Omental fat pad (tissue), 4 donors: ENCODE measurements at places on chromosomes 6 and 20. TPM values are rescaled to one million over a fixed set of nuclear protein-coding genes. Genes with fewer than 3 reads are reported as not detected.

Gene MYT1
- total RNA-seq = not detected

Gene PPIL6
- total RNA-seq = 7.4 TPM

DNA sequence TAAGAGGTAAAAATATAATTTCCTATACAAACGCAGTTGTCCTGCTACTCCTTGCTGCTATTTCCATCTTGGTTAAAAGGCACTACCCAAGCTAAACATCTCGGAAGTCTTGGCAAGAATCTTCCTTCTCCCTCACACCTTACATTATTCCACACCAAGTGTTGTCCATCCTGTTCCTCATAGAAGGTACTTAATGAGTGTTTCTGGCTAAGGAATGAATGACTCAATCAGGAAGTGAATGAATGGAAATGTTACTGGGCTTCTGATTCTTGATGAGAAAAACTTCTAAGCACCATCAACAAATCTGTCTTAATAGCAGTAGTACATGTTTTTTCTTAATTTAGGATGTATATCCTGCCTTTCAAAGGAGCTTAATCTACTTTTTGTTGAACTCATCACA is 40.6 kb upstream of the RSPO3 start:
- DNase-seq = no peak

Gene TTK
- 0.19 TPM for total RNA-seq

DNA sequence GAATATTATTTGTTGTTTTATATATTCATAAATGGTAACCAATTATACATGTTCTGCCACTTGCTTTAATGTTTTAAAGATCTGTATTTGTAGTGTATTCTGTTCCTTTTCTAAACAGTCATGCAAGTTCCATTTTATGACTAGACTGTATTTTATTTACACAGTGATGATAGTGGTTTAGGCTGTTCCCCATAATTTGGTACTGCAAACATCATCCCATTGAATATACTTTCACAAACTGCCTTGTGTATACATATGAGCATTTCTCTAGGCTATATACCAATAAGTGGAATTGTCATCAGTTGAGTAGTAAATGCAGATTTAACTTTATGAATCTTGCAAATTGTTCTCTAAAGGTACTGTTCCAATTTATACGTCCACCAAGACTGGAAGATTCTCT is 738.0 kb downstream of the EPHA7 start:
- no peak for DNase-seq

GRCh38 chr6:11058406-11058805 is 14.3 kb upstream of the ELOVL2 start:
- DNase-seq = no peak

Gene NKAIN4
- not detected for total RNA-seq

Gene NKAPL
- 1.3 TPM for total RNA-seq

Gene TMEM244
- total RNA-seq = not detected

GRCh38 chr20:17992224-17992637 is 23.4 kb downstream of the MGME1 start:
- DNase-seq = no peak

Gene PHACTR3
- not detected for total RNA-seq

GRCh38 chr6:47118611-47119010 is 76.5 kb upstream of the ADGRF1 start:
- DNase-seq = no peak

DNA sequence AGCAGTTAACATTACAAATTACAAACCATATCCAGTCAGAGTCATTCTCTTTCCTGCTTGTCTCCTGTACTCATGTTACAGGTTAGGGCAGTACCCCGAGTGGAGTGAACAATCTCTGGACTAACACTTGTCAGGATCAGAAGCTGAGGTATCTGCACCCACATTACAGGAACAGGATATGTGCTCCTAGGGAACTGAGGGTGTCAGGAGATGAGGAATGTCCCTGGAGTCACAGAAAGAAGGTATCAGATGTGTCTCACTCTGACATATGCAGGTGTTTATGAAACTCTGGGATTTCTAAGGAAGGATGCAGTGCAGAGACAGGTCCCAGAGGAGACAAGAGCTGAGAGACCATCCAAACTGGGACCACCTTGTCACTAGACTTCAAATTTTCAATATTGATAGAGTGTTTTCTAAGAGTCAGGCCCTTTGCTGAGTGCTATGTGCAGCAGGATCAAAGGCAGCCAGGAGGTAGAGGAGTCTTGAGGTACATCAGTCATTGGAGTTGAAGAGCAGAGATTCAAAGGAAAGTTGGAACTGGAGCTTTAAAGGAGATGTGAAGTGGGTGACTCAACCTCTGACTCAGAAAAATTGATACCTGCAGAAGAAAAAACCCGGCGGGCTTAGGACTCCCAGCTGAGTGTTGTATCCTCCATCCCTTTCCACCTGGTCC is 12.6 kb downstream of the HLA-DPB1 start:
- DNase-seq = no peak

DNA sequence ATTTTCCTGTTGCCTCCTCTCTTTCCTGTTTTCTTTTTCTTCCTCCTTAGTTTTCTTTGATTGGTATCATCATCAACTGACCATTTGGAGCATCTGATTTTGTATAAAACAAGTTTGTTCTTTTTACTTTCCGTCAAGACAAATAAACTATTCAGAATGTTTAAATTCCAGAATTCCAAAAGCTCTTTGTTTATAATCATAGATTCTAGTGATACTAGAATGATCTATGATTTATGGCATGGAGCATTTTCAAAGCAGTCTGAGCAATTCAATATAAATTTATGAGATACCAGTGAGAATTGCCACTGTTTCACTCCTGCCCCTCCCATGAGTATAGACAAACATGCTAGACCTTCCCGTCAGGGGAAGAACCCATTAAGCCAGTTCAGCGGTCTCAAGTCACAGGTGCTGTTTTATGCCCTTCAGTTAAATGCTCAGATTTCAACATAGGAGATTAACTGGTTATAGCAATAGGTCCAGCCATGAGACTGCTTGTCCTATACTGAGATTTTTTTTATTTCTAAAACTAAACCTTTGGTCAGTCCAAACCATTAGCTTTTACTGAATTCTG is 60.7 kb downstream of the GRIK2 start:
- DNase-seq = no peak

- no peak for DNase-seq
Measured at GRCh38 chr20:35120012-35120701, 27.0 kb downstream of the EDEM2 start.

Gene CD24
- total RNA-seq = 0.37 TPM

DNA sequence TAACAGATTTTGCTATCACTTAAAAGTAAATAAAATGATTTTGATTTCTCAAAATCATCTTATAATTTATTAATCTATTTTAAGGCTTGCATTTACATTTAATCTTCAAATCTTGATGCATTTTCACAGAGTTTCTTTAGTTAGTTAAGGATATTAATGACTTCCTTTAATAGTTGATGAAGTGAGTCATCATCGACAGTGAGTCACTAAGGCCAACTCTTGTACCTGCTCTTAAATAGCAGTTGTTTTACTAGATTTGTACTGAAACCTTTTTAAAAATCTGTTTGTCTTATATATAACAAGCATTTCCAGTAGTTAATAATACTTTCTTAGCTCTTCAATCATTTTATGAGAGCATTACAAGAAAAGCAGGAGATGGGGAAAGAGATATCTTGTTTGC is 191.7 kb downstream of the ESR1 start:
- no peak for DNase-seq

Gene EMILIN3
- 0.37 TPM for total RNA-seq

Gene HLA-DQB1
- total RNA-seq = 2.4 TPM

Gene EYS
- 1.4 TPM for total RNA-seq

GRCh38 chr6:42572523-42572922 is 8.7 kb downstream of the UBR2 start:
- no peak for DNase-seq

DNA sequence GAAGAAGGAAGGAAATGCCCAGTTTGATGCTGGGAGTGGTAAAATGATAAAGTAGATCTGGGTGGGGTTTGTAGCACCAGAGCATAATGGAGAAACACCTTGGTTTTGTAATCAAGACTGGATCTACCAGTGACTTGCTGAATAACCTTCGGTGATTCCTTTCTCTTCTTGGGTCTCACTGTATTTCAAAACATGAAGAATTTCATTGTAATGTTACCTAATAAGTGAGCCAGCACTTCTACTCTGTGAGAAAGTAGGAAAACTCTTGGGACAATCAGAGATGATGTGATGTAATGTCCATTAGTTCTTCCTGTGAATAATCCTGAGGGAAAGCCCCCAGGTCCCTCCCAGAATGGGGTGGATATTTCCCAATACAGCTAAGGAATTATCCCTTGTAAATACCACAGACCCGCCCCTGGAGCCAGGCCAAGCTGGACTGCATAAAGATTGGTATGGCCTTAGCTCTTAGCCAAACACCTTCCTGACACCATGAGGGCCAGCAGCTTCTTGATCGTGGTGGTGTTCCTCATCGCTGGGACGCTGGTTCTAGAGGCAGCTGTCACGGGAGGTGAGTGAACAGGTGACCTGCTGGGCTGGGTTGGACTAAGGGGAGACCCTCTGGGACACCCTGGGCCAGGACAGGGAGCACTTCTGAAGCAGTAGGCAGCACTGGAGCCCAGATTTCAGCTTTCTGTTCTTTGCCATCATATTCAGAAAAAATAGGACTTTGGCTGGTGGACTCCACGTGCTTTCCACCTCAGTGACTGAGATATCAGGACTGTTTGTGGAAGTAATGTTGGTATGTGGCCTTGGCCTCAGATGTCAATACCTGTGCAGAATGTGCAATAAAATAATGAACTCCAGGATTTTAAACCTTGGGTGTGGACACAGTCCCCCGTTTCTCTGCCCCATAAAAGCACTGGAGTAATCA is at the start of gene PI3:
Gene PI3, plus strand, starts transcription at position 469 of the 931 bp plus-strand sequence. Its CDS starts 21 bp downstream, at position 490.
- DNase-seq = peak; percentile 55

- DNase-seq = peak; percentile 58
Measured at GRCh38 chr6:52503851-52504781, 72.7 kb downstream of the TRAM2 start.

GRCh38 chr20:62745279-62745951 is 36.8 kb downstream of the NTSR1 start:
- no peak for DNase-seq

GRCh38 chr6:168530653-168531071 is 89.7 kb downstream of the SMOC2 start:
- no peak for DNase-seq

- DNase-seq = no peak
Measured at GRCh38 chr6:69216127-69216526, 580.7 kb downstream of the LMBRD1 start.

DNA sequence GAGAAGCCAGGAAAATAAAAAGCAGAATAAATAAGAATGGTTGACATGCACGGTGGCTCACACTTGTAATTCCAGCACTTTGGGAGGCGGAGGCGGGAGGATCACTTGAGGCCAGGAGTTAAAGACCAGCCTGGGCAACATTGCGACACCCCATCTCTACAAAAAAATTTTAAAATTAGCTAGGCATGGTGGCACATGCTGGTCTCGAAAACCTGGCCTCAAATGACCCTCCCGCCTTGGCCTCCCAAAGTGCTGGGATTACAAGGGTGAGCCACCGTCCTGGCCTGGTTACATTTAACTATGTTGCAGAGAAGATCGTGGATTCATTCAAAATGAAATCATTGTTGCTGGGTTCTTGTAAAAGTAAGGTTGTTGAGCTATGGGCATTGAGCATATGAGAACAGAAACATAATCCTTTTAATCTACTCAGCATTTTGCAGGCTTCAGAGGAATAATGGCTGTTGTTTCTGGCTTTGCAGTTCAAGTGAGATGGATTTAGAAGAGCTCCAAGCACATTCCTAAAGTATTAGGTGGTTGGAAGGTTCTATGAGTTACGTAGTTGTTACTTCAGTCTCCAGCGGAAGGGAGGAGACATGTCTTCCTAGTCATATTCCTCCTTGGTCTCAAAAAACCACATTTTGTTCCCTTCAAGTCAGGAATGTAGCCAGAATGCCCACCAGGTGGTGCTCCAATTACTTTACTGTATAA is 45.6 kb upstream of the RAB23 start:
- DNase-seq = no peak

DNA sequence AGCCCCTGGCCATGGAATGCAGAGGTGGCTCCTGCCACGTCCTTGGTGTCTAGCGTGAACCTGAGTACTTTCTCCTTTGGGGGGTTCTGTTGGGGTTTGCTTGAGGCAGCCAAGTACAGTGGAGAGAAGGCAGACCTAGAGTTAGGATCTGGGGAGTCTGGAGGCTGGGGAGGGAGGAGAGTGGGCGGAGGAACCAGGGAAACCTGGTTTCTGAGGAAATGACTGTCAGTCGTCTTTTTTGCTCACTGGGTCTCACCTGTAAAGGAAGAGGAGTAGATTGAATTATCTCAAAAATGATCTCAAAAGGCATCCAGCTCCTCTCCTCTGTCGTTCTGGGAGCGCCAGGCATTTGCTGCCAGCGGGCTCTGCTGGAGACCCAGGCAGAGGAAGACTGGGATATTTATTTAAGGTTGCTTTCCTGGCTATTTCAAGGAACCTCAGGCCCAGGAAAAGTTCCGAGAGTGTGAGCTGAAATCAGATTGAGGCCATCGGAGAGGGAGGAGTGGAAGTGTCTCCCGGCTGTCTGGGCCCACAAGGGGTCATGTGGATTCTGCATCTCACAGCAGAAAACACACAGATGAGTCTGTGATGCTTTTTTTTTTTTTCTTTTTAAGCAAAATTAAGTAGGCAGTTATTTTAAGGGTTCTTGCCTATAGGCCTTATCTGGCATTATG is 16.1 kb downstream of the EPB41L1 start:
- no peak for DNase-seq

- DNase-seq = no peak
Measured at GRCh38 chr6:70037445-70037844, 171.1 kb downstream of the COL19A1 start.

Gene ULBP1
- not detected for total RNA-seq

GRCh38 chr6:163324326-163324687 is 90.2 kb upstream of the QKI start:
- no peak for DNase-seq

Gene OPN5
- not detected for total RNA-seq

GRCh38 chr6:46452312-46452917 is 38.8 kb downstream of the RCAN2 start:
- no peak for DNase-seq

DNA sequence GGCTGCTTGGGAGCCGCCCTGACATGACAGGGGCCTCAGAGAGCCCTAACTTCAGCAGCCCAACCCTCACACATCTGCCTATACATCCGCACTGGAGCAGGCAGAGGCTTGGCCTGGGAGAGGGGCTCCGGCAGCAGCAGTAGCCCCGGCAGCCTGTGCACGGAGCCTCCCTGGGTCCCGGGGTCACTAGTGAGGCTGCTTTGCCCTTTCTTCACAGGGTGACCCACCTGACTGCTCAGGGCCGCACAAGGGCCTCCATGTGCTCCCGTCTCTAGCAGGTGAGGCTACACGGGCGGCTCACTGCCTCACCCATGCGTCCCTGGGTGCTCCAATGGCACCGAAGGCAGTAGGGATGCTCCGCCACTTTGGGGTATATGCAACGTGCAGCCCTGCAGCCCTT is 36.7 kb upstream of the STX16 start:
- no peak for DNase-seq

DNA sequence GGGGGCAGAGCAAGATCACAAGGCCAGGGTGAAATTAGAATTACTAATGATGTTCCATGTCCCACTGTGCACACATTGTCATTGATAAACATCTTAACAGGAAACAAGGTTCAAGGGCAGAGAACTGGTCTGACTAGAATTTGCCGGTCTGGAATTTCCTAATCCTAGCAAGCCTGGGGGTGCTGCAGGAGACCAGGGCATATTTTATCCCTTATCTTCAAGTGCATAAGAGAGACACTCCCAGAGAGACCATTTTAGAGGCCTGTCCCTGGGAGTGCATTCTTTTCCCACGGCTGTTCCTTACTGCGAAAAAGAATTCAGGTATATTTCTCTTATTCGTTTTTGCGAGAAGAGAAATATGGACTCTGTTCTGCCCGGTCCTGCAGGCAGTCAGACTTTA is 41.5 kb downstream of the CD83 start:
- DNase-seq = no peak
